ENCODE measurements at places on chromosomes 3 and 15. TPM values are rescaled to one million over a fixed set of nuclear protein-coding genes. Genes with fewer than 3 reads are reported as not detected.

The PRR20G gene
- not detected for total RNA-seq

The IFT57 gene
- total RNA-seq = 43.6 TPM

The PLA2G4D gene
- total RNA-seq = not detected

The MME gene
- not detected for total RNA-seq

The RASA2 gene
- total RNA-seq = 11.1 TPM

The INSYN1 gene
- 2.0 TPM for total RNA-seq

The OXTR gene
- total RNA-seq = 11.7 TPM

The CCR8 gene
- not detected for total RNA-seq

The RAB6B gene
- 2.4 TPM for total RNA-seq

The IL17RD gene
- 1.1 TPM for total RNA-seq

The HEG1 gene
- 7.4 TPM for total RNA-seq

The CCDC9B gene
- total RNA-seq = 18.3 TPM

The GOLGA8J gene
- not detected for total RNA-seq

The LRTM1 gene
- not detected for total RNA-seq

The CASR gene
- total RNA-seq = not detected

The ADCY5 gene
- 0.63 TPM for total RNA-seq

The CLDN16 gene
- total RNA-seq = 0.06 TPM

The GUCA1C gene
- not detected for total RNA-seq

The ISLR gene
- total RNA-seq = 0.41 TPM

The NEK11 gene
- 4.2 TPM for total RNA-seq

The ROPN1 gene
- not detected for total RNA-seq

The TTLL13 gene
- total RNA-seq = 0.16 TPM

The TRPM1 gene
- total RNA-seq = not detected

The RTP3 gene
- not detected for total RNA-seq

The PLA2G4F gene
- not detected for total RNA-seq

The SNTN gene
- total RNA-seq = not detected

The AP2M1 gene
- 296 TPM for total RNA-seq

The C2CD4B gene
- total RNA-seq = not detected

The ELL3 gene
- total RNA-seq = 1.6 TPM

The CYP1A1 gene
- 3.1 TPM for total RNA-seq

The VEPH1 gene
- 0.07 TPM for total RNA-seq

The LRRN1 gene
- not detected for total RNA-seq

The PAQR9 gene
- 4.0 TPM for total RNA-seq

The IP6K2 gene
- total RNA-seq = 47.8 TPM

The MOBP gene
- total RNA-seq = 0.02 TPM

The XYLB gene
- 5.5 TPM for total RNA-seq

The RPS27L gene
- total RNA-seq = 393 TPM

The PLA2G4E gene
- total RNA-seq = not detected

The CNTN3 gene
- total RNA-seq = not detected

The ZKSCAN7 gene
- not detected for total RNA-seq

The CD96 gene
- not detected for total RNA-seq

The TGM4 gene
- total RNA-seq = 0.05 TPM

The SLC28A2 gene
- total RNA-seq = not detected

The TMEM44 gene
- total RNA-seq = 10.8 TPM

The CKMT1A gene
- 2.7 TPM for total RNA-seq

All from A549 treated with DMSO at 1 μM for 4 hours (cell line).